ENCODE measurements at places on chromosomes 7 and 10.

GRCh38 chr7:40299097-40299496 is 164.3 kb downstream of the SUGCT start:
- DNase-seq, result no peak

DNA sequence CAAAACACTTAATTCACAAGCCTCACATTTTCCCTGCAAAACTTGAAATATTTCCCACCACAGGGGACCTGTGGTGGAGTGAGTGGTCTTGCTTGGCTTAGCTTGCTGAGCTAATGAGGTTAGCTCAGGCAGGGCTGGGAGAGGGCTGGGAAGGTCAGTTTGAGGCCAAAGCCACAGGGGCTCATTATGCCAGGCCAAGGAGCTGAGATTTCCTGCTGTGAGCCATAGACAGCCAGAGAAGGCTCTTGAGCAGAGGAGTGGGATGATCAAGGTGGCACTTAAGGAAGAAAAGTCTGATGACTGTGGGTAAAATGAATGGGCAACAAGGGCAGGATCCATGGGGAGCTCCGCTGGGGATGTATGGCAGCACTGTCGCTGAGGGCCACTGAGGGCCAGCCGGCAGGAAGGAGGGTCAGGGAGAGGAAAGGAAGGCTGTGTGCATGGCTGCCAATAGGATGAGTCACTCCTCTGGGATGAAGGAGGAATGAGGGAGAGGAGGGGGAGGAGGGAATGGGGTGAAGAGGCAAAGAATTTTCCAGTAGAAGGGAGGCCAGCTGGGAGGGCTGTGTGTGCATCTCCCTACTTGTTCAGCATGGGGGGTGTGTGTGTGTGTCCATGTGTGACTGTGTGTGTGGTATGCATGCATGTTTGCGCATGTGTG is 18.7 kb upstream of the ZNF488 start:
- no peak for DNase-seq

DNA sequence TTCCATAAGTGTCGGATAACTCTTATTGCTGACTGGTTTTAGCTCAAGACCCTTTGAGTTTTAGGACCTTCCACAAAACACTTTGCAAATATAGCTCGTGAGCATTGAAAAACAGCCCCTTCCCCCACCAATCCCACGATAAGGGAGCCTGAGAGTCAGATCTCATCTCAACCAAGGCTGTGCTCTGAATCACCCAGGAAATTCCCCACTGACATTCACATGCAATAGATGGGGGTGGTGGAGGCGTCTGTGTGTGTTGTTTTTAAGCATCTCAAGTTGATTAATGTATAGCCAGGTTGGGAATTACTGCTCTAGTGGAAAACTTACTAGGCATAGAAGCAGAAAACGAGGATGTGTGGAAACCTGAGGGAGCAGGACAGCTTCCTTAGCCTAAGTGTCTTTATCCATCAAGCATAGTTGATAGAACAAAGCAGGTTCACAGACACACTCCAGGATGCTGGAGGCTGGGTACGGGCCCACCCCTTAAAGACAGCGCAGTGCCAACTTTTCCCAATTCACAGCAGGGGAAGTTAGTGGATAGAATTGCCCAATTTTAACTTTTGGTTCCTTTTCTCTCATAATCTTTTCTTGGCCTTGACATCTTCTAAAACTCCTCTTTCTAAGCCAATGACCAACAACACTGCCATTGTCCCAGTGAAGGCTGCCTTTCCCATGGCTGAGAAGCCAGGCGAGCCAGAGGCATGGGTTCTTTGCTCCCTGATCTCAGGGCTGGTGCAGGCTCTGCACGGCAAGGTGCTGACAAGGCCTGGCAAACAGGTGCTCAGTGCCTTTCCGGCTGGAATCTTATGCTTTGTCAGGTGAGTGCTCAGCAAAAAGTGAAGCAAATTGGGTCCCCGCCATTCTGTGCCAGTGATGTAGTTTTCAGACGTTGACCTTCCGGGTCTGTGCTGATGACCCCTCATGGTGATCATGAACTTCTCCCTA is 98.5 kb upstream of the INSIG1 start:
- no peak for DNase-seq

DNA sequence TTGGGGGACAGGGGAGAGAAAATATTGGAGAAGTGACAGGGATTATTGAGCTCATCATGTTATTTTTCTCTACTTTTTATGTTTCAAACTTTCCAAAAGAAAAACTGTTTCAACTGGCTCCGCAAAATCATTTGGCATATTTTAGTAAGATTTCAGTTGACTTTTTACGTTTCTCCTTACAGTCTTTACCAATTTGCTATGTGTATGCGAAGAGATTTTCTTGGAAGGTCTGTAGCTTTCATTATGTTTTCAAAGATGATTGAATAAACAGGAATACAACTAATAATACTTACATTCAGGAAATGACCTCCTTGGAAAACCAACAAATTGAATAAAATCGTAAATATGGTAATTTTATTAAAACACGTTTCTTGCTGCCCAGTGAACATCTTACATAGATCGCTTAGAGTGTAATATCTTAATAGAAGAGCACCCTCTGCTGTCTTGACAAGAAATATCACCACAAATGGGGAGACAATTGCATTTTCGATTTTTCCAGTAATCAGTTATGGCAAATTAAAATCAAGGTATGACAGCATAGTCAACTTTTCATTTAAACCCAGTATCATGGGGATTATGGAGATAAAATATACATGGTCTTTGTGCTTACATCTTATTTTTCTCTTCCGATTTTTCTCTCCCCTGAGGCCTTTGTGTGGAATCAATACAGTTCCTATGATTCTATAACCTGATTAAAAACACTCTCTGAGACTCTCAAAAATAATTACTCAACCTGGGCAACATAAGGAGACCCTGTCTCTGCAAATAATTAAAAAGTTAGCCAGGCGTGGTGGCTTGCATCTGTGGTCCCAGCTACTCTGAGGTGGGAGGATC is 43.1 kb downstream of the MBL2 start:
- DNase-seq, result no peak

DNA sequence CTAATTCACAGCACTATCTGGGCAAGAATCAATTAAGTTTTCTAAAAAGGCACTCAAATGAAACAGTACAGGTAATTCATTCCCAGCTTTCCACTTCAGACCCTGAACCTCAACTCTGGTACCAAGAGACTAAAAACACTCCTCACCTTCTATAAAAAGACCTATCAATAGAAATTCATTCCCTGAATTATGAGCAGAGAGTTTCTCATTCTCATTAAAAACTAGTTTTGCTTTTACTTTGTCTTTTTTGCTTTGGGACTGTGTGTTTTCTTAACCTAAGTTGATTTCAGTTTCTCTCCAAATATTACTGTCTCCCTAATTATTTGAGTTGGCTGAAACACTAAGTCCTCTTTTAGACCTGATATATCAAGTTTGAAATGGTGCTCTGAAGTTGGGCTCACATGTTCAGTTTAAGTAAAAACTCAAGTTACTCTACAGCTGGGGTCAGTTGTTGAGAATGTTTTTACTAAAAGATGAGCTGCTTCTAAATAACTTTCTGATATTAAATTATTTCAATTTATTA is 189.5 kb downstream of the JAZF1 start:
- DNase-seq, result no peak

DNA sequence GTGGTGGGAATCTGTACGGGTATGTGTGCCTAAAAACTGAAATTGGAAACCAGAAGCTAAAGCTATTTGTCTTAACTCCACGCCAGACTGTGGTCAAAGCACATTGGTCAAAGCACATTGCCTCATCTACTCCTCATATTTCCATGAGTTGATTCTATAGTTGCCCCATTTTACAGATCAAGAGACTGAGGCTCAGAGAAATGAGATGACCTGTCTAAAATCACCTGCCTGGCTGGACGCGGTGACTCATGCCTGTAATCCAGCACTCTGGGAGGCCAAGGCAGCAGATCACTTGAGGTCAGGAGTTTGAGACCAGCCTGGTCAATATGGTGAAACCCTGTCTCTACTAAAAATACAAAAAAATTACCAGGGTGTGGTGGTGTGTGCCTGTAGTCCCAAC is 21.7 kb upstream of the MNX1 start:
- no peak for DNase-seq

- no peak for DNase-seq
Measured at GRCh38 chr7:16411391-16411790, 9.9 kb downstream of the CRPPA start.

DNA sequence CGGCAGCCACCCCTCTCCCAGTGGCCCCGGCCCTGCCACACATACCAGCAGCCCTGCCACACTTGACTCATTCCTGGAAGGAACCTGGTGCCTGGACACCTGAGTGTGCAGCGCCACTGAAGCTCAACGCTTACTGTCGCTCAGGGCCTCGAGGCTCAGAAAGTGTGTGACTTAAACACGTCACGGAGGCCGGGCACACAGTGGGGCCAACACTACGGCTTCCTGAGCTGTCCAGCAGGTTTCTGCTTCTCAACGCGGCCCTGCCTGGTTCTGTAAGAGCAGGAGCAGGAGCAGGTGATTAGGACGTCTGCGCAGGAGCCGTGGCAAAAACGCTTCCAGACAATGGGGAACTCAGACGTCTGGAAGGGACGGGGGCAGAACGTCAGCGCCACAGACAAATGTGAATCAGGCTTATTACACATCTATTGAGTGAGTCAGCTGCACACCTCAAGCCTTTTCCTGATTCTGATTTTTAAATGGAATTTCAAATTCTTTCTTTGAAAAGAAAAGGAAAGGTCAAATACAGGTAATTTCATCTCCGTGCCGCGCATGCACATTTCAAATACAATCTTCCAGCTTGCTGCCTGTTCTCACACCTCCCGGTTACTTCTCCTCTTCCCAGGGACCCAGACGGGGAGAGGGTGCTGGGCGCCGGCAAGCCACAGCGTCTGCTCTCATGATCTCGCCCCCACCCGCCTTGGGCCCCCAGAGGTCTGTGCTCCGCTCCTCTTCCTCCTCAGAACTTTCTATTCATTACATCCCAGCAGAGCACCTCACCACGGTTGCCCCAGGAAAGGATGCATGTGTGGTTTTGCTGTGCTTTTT is 66.6 kb downstream of the ADARB2 start:
- no peak for DNase-seq

GRCh38 chr7:28830846-28831245 is 127.3 kb downstream of the TRIL start:
- DNase-seq, result no peak

- DNase-seq, result no peak
Measured at GRCh38 chr7:117087639-117088396, 134.5 kb downstream of the ST7 start.

GRCh38 chr7:22812353-22812752 is 10.3 kb downstream of the TOMM7 start:
- DNase-seq, result no peak

GRCh38 chr10:63313066-63313717 is 152.6 kb downstream of the JMJD1C start:
- no peak for DNase-seq

GRCh38 chr10:69957886-69958555 is 94.6 kb upstream of the MACROH2A2 start:
- DNase-seq, result no peak

- DNase-seq, result no peak
Measured at GRCh38 chr7:120981888-120982615, 6.5 kb upstream of the CPED1 start.

DNA sequence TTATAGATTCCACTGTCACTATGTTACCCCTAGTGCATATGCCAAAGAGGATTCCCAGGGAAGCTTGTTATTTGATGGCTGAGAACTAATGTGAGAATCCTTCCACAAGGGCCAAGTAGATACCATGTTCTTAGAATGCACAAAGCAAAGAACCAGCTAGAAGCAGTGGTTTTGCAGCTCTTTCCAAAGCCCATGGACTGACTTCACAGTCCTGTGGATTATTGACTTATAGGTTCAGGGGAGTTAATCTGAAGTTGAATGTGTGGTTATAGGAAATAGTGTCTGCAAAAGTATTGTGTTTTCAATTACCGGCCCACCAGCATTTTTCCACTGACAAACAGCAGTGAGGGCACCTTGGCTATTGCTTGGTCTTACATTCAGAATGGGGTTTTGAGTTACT is 28.2 kb downstream of the TIMM23 start:
- no peak for DNase-seq

DNA sequence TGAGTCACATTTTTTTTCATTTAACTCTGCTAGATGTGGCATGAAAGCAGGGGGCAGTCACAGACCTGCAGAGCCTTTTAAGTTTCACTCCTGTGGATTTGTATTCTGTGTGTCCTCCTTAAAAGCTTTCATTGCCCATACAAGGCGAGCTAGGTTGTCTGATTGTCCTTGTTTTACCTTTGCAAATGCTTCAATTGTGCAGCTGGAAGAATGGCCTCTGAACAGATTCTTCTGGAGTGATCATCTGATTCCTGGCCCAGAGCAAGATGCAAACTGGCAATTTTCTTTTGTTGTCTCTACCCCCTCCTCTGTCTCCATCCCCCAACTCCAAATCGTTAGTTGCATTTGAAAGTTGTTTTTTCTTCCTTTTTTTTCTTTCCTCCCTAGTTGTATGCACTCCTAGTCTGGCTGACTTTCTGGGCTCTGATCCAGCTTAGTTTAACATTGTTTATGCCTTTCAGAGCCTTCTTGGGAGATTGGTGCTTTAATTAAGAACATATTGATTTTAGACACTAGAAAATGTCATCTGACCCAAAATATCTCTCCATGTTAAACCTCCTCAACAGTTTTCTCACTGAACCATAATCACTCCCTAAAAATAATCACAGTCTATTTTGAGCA is 150.2 kb downstream of the REEP3 start:
- no peak for DNase-seq

GRCh38 chr7:92121681-92122080 is 12.6 kb downstream of the CYP51A1 start:
- DNase-seq, result no peak

DNA sequence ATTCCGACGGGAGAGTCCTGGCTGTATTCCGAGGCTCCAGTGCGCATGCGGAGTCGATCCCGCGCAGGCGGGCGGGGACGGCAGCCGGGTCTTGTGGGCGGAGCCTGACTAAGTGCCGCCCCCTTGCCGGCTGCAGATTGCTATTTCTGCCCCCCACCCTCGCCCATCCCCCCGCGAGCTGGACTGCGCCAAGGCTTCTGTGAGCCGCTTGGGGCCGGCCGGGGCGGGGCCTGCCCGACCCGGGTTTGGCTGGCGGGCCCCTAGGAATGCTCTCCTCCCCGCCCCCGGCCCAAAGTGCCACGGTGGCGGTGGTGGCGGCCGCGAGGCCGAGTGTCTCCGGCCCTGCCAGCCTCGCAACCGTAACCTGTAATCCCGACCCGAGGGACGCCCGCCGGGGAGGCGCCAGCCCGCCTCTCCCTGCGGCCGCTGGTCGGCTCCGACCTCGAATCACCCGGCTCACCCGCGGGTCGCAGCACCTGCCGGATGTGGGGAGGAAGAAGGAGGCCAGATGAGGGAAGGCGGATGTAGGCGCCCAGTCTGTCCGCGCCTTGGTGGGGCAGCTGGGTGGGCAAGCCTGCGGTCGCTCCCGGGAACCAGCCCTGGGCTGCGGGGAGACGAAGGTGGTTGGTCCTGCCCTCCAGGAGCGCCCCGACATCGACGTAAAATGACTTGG is 702 bp upstream of the KAZALD1 start:
- DNase-seq, result no peak

GRCh38 chr10:81101062-81101461 is 563.4 kb downstream of the SH2D4B start:
- no peak for DNase-seq

GRCh38 chr7:124550036-124550435 is 215.6 kb downstream of the GPR37 start:
- DNase-seq, result no peak

DNA sequence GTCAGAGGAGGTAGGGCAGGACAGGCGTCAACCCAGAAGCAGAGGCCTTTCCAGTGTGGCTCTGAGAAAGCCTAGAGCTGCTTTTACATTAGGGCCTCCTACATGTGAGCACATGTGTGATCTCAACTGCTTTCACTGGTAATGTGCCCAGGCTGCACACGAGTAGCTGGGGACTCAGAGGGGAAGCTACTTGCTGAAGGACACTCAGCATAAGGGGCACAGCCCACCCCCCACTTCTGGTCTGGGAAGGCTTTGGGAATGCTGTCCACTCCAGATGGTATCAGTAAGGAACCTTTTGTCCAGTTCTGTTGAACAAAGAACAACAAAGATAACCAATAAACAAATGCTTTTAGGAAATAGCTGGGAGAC is 18.9 kb downstream of the PRF1 start:
- DNase-seq, result no peak
